SW480 (cell line): ENCODE measurements at places on chromosomes 13 and 19.
A peak's percentile ranks its signal among the peaks of the same experiment; 100 is the strongest.

DNA sequence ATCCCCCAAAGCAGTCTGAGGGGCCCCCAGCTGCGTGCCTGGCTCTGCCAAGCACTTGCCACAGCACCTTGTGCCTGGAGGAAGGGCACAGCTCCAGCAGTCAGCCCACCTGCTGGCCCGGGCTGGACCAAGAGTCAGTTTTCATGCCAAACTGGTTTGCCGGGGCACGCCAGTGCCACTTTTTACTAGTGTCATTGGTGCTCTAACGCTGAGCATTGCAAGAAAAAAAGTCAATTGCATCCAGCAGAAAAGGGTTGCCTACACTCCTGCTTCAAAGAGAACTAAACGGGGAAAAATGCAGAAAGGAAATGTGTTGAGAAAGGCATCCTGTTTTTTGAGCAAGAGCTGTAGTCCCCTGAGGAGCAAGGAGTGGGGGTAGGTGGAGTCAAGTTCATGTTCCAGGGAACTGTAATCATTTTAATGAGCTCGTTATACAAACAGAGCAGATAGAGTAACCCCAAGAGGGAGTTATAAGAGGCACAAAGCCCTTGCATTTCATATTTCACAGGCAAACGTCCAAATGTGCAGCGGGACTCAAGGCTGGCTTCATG is 68.4 kb downstream of the F2RL3 start:
- no peak for DNase-seq

DNA sequence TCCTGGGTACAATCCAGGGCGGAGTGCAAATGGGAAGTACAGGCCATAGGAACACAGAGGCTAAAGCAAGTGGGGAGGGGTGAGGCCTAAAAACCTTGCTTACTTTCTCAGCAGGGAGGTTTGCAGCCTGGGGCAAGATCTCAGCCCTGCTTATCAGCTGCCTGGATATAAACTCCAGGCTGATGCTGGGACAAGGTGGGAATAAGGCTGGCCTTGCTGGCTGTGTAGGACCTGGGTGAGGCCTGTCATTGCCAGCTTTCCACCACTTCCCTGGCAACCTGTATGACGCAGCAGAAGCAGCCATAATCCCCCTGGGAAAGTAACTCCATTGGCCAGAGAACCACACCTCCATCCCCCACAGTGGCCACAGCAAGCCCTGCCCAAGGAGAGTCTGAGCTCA is 279.1 kb upstream of the ATXN8OS start:
- DNase-seq, result no peak

DNA sequence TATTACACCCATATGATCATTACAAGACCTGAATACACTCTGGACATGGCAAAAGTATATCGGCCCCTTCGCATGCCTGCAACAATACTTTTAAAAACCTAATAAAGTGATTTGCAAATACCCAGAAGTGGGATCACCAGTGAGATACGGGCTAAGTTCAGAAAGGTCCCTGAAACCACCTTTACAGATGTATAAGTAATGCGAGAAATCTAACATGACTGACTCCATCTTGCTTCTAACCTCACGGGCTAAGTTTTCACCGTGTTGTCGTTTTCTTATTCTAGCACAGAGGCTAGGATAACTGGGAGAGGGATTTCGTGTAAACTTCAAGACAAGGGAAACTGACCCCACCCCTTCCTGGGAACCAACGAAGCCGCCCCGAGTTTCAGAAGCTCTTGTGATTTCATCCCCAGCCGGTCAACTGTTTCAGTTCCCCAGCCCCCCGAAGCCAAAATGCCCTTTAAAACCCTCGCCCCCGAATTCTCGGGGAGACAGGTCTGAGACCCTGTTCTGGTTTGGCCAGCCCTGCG is 703 bp downstream of the NEK3 start:
- peak; percentile 24 for DNase-seq

GRCh38 chr13:42788601-42789000 is 7.2 kb downstream of the FAM216B start:
- DNase-seq, result no peak

- peak; percentile 65 for DNase-seq
Measured at GRCh38 chr19:38917921-38918491, 6.0 kb upstream of the CCER2 start.

DNA sequence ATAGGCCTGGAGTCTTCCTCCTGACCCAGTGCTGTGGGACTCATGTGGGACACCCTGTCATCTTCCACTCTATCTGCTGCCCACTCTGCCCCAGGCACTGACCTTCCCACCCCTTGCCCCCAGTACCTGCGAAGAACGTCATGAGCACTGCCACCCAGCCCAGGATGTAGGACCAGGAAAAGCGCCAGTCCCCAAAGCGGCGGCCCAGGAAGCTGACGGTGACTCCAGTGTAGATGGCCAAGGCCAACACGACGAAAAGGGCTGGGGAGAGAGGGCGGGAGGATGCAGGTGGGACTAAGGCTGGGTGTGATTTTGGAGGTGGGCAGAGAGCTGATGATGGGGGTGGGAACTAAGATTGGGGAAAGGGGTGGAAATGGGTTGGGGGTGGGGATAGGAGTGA is 7.4 kb downstream of the LIM2 start:
- DNase-seq, result no peak

GRCh38 chr13:67518785-67519184 is 288.6 kb upstream of the PCDH9 start:
- DNase-seq, result no peak

DNA sequence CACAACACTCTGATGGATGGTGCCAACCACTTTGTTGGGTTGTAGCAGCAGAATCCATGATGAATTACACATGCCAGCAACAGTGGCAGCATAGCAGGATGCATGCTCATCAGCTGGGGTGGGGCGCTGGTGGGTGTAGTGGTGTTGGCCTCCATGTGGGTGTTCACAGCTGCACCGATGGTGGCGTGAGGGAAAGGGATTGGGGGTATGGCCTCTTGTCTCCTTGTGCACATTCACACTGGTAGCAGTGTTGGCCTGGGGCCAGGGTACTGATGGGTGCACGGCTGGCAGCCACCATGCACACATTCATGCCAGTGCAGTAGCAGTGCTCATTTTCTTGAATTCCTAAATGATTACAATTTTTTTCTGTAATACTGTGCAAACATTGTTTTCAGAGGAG is 2748.8 kb upstream of the PCDH20 start:
- no peak for DNase-seq

DNA sequence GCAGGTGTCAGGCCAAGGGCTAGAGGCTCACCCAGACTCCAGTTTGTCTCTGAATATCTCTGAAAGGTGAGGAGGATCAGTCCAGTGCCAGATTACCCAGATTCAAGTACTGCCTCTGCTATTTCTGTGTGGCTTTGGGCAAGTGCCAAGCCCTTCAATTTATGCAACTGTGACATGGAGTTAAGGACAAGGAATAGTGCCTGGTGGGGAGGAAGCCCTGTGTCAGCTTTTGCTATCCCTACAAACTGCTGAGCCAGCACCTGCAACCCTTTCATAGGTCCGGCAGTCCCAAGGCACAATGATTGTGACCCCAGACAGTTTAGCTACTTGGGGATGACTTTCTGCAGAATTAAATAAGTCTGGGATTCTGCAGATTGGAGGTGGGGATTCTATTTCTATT is 123.0 kb downstream of the KL start:
- no peak for DNase-seq

- no peak for DNase-seq
Measured at GRCh38 chr13:110319397-110319773, 12.3 kb downstream of the COL4A2 start.

- no peak for DNase-seq
Measured at GRCh38 chr19:47390533-47391488, 28.5 kb downstream of the MEIS3 start.

- DNase-seq, result no peak
Measured at GRCh38 chr19:37994823-37995130, 87.8 kb downstream of the SIPA1L3 start.

- DNase-seq, result no peak
Measured at GRCh38 chr19:22625266-22626035, 8.7 kb upstream of the ZNF492 start.

DNA sequence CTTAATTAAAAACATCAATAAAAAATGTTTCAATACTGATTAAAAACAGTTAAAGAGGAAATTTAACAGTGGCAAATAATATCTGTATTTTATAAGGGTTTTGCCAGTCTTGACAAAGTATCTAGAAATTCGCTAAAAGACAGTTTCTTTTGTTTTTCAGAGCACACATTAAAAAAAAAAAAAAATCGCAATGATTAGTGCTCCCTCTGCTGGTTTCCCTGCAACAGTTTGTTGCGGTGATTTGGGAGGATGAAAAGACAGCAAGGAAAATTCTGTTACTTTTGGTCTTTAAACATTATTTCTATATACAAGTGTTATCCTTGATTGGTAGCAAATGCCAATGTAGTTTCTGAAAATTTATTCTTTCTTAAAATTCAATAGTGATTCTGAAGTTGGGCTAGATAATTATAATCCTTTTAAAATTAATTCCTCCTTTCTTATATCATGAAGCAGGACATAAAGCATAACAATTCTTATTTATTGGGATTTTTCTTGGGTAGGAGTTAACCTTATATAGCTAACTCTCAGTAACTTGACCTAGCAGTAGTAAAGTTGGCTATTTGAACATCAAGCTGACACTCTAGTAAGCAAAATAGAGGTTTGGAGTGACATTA is 23.1 kb upstream of the SPRY2 start:
- peak; percentile 28 for DNase-seq

DNA sequence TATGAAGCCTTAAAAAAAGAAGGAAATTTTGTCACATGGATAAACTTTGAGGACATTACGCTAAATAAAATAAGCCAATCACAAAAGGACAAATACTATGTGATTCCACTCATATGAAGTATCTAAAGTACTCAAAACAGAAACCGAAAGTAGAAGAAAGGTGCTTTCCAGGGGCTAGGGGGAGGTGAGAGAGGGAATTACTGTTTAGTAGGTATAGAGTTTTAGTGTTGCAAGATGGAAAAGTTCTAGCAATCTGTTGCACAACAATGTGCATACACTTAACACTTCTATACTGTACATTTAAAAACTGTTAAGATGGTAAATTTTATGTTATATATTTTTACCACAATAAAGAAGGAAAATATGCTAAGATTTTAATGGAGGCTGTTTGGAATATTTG is 83.0 kb downstream of the POLR1D start:
- DNase-seq, result no peak

DNA sequence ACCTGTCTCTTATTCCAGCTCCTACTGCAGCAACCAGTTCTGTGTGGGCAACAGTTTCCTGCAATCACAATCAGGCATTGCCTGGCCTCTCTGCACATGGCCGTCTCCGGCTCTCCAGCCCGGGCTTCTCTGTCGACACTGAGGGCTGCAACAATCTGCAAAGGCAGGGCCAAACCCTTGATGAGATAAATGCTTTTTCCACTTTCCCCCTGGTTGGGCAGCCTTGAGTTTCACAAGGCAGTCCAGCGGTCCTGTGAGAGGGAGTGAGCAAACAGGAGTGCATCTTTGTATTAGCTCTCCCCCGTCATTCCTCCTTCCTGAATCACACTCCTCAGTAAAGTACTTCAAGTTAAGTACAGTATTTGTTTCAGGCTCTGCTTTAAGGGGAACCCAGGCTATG is 40.7 kb upstream of the VWA8 start:
- no peak for DNase-seq

DNA sequence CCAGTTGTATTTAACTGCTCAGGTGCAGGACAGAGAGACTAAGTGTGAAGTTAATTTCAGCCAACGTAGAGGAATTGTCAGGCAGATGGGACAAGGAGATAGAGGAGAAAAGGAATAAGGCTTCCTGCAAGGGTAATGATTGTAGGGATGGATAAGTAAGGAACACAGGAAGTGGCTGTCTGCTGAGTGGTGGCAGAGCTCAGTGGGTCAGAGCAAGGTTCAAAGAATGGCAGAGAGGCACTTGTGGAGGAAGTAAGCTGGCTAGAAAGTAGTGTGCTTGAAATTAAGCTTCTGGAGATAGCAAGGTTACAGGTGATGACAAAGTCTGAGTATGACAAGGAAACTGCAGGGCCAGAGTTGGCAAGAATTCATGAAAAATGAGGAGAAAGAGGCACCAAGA is 47.9 kb downstream of the USPL1 start:
- DNase-seq, result no peak

DNA sequence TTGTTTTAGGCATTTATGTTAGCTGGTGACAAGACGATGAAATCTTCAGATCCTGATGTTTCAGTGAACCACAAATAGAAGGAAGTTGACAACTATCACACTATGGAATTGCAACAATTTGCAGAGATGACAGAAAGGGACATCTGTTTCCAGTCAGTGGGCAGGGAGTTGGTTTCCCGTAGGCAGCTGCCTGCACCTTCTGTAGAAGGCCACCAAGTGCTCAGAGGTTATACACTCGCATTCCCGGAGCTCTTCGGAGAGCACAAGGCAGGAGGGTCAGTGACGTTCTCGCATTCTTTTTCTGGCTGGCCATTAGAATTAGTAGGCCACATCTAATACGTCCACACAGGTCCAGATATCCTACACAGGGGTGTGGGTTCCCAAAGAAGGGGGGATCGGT is 129.4 kb downstream of the SHISA2 start:
- no peak for DNase-seq

GRCh38 chr19:23098988-23099387 is 17.8 kb upstream of the ZNF730 start:
- DNase-seq, result no peak

GRCh38 chr13:114054264-114054663 is 78.2 kb downstream of the RASA3 start:
- no peak for DNase-seq

- DNase-seq, result no peak
Measured at GRCh38 chr19:10691178-10691881, 9.9 kb upstream of the QTRT1 start.
